ENCODE measurements at places on chromosomes 2 and 18. TPM values are rescaled to one million over a fixed set of nuclear protein-coding genes. Genes with fewer than 3 reads are reported as not detected.

DNA sequence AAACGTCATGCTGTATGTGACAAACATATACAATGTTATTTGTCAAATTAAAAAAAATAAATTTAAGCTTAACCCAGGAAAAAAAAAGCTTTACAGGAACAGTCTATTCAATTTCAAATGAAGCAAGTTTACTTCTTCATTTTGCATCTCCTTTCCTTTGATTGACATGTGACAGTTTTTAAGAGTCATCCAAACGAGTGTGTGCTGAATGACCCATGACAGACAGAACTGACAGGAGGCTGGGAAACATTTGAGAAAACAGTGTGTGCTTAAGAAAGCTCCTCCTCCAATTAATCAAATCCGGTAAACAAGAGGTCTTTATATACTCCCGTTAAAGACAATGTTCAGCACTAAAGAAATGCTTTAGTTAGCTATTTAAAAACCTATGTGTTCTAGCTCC is 177.7 kb downstream of the SRBD1 start:
- no peak for DNase-seq

DNA sequence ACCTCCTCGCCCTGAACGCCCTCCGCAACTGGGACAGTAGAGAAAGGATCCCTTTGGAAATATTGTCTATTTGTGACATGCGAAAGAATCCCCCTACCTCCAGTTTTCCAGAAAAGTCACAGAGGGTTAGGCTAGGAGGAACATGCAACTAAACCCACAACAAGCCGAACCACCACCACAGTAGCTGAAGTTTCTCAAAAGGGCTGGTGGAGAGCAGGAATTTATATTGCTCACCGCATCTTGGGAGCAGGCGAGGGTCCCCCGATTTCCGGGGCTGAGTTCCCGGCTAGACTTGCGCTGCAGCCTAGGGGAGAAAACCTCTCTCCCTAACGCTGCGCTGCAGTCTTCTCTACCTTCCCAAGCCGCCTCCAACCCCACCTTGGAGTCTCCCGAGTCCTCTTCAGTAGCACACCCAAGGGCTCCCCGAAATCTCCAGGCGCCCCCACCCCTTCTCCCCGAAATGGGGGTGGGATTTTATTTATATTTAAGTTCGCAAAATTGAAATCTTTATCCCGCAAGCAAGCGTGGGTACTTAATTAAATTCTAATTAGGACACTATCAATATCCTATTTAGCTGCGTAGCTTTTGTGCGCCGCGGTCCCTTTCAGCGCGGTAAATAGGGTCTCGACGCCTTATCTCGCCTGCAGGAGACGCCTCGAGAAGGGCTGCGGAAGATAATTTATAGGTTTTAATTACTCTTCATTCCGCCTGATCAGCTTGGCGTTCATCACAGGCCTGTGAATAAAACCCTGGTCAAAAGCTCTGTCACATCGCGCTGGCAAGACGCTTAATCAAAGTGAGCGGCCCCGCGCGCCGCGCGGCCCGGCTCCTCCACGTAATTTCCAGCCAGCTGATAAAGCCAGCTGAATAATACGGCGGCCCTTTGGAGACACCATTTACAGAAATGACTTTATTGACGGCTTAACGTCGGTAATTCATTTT is 2.0 kb upstream of the EN1 start:
- no peak for DNase-seq

GRCh38 chr2:163592954-163593622 is 142.7 kb downstream of the FIGN start:
- DNase-seq = no peak

DNA sequence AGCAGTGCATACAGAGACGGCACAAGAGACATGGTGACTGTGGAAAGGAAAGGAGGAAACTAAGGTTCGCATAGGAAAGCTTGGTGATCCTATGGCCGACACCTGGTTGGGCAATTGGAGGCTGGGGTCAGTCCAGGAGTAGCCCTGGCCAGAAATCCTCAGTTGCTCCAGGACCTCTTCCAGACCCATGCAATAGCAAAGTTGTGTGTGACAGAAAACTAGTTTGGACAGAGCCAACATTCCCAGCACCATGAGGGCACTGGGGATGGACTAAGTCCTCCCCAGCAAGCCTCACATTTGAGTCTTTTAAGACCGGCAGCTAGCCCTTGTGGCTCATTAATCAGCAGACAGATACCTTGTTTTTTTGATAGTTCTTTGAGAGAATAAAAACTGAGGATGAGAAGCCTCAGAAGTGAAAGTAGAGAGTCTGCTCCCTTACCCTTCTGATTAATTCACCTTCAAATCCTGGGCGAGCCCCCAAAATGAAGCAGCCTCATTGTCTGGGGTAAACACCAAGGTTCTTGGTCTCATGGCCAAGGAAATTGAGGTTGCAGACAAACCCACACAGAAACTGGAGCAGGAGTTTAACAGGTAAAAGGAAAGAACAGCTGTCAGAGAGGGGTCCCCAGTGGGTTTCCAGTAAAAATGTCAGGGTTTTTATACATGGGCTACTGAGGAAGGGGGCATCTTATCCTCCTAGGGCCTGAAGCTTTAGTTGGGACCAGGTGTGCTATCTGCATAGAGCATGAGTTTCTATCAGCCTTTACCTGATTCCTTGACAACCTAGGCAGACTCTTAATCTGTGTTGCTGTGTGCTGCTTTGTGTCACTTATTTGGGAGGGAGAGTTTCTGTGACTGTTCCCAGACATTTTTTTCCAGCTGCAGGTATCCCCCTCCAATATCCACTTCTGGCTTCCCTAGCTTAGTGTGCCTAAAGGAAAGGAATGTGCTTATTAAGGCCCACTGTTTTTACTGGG is 39.1 kb downstream of the STK17B start:
- DNase-seq = no peak

GRCh38 chr2:232689152-232689910 is 7.8 kb upstream of the GIGYF2 start:
- DNase-seq = peak; percentile 38

DNA sequence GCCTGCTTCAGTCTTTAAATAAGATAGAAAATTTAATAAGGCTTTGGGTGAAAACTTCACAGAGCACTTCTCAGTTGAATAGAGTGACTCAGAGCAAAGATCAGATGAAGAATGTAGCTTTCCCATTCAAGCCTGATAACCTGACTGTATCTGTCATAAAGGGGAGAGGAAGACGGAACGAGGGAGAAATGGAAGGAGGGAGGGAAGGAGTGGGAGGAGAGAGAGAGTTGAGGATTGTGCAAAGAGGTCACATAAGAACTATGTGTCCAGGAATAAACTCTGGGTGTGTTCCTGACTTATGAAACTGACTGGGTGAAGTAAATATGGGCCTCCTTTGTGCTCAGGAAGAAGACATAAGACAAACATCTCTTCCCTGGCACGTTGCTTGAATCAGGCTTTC is 385.5 kb downstream of the LPIN1 start:
- no peak for DNase-seq

- no peak for DNase-seq
These were observed at the start of gene SALL3 for GRCh38 chr18:78979730-78980278. Gene SALL3 (plus strand): TSS chr18:78979818. CDS start chr18:78980275, 457 bp downstream.

DNA sequence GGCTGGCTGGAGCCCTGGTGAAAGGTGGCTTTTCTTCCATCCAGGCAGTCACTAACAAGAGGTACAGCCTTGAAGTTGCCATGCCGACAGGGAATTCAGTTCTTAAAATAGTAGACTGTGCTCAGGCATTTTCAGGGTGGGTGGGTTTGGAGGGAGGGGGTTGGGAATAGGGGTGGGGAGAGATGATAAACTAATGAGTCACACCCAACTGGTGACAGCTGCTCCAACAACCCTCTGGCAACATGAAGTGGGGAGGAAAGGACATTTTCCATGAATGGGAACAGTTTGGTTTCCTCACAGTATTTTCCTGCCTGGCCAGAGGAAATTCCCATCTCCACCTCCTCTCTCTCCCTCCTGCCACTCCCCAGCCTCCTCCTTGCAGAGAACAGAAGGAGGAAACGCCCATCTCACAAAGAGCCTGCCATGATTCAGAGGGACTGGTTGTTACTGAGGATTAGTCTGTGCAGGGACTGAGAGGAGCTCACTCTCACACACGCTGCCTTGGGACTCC is 113.0 kb upstream of the SLC1A4 start:
- peak; percentile 80 for DNase-seq

DNA sequence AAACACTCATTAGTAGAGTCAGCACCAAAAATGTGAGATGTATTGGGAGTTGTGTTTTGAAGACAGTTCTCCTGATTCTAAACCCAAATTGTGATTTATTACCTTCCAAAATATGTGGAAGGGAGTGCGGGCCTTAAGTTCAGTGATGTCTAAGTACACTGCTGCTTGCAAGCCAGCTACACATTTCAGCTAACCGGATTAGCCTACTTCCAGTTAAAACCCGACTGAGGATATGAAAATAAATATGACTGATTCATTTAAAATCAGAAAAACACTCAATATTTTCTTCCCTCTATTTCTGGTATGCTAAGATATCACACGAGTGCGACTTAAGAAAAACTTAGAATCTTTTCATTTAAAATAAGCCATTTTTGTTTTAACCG is 907 bp downstream of the FHL2 start:
- DNase-seq = no peak

PIKFYVE gene
- polyA plus RNA-seq = 20.8 TPM

GRCh38 chr2:163417596-163418337 is 318.0 kb downstream of the FIGN start:
- DNase-seq = no peak

DNA sequence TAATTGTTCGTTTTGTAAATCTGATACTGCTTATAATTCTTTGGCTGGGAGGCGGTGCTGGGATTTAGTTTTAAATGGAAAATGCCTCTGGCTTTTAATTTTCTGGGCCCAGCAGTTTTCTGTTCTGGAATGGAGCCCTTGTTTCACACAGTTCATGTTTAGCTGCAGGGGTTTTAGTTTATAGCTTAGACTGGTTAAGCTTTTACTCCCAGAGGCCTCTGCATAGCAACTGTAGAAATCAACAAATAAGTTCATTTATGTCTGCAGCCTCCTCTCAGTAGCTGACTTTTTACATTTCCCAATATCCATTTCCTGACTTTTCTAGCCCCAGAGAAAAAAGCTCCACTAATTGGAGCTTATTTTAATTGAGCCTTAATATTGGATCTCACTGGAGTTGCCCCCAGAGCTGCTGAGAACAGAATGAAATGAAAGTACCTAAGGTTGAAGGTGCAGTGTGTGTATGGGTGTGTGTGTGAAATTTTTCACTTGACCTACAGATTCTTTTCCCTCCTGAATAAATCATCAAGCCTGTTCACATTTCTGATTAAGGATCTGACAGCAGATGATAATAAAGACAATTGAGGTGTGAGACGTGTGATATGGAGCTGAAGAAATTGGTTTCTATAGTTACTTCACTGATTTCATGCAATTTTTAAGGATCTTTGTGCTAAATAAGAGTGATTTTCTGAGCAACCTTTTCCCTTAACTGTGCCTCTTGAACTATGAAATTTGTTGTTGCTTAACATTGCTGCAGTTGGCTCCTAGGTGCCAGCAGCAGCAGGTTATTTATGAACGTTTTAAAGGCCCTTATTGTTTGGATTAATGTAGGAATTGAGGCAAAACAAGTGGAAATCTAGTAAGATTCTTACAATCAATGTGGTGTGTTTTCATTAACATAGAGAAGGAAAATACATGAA is 109.6 kb downstream of the TAF4B start:
- peak; percentile 77 for DNase-seq

AQP12B gene
- 0.36 TPM for polyA plus RNA-seq

- no peak for DNase-seq
These were observed 97.6 kb downstream of the COL6A3 start for GRCh38 chr2:237316339-237316738.

CAPN14 gene
- polyA plus RNA-seq = not detected

GRCh38 chr2:83561592-83561991 is 897.5 kb downstream of the SUCLG1 start:
- no peak for DNase-seq

DNA sequence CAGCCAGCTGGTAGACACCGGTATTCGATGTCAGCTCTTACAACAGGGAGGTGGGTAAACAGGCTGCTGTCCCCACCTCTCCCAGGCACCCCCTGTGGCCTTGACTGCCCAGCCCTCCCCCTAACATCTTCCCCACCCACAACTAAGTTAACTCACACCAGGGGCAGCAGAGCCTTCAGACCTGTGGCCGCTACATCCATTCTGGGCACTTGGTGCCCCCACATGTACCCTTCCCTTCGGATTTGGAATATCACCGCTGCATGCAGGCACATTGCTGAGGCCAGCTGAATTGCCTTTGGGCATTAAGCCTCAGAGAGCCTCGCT is 130.3 kb downstream of the MYCN start:
- DNase-seq = no peak

PDE11A gene
- 1.1 TPM for polyA plus RNA-seq

KLHL30 gene
- 11.5 TPM for polyA plus RNA-seq

RTKN gene
- 64.2 TPM for polyA plus RNA-seq

DNA sequence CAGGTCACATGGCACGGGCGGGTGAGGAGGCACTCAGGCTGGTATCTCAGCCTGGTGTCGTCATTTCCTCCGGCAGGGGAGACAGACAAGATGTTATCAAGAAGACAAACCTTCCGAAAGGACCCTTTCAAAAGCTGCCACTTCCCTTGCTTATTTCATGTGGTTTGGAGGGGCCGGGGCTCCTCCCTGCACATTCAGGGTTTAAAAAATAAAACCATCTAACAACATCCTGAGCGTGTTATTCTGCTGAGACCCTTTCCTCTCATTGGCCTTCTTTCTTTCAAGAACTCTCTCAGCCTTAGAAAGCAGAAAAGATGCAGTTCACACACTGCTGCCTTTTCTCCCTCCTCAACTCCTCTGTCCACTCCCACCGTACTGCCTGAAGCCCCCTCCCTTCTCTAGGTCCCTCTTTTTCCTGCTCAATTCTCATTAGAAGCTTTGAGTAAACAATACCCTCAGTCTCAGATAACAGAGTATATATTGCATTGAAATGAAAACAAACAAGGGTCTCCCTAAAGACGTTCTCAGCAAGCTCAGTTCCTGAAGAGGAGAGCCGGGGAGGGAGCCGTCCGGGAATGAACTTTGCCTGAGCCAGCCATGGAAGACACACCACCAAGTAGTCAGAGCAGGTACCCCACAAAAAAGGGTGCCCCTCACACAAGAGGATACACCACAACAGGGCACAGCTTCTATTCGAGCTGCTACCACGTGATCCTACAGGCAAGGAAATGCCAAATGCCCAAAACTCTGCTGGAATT is 9.7 kb downstream of the SMAD7 start:
- DNase-seq = no peak

DNA sequence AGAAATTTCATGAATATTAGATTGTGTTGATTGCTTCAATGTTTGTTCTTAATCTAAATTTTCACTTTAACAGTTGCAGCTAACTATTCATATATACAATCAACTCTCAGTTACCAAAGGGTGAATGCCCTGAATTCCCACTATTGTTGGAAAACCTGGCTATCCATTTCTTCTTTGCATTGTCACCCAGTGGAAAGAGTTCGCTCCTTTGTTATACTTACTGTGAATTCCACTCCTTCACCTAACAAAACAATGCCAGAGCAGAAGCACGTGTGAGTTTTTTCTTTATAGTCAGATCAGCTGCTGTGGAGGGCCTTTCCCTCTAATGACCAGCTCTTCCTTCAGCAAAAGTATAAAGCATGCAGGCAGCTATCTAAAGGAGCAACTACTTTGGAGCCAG is 409.2 kb upstream of the NRP2 start:
- DNase-seq = no peak

- peak; percentile 67 for DNase-seq
These were observed 37.1 kb downstream of the CD28 start for GRCh38 chr2:203743441-203743981.

Measured in muscle of back (tissue), 13 donors.